ENCODE measurements at places on chromosomes 4 and X. TPM values are rescaled to one million over a fixed set of nuclear protein-coding genes. Genes with fewer than 3 reads are reported as not detected.

The GPR173 gene
- 26.3 TPM for polyA plus RNA-seq

The APOOL gene
- polyA plus RNA-seq: 5.4 TPM

The G3BP2 gene
- 54.2 TPM for polyA plus RNA-seq

The AFF2 gene
- 0.42 TPM for polyA plus RNA-seq

The TMPRSS11F gene
- not detected for polyA plus RNA-seq

The ARHGAP36 gene
- 0.46 TPM for polyA plus RNA-seq

The TMPRSS11A gene
- not detected for polyA plus RNA-seq

The UCHL1 gene
- polyA plus RNA-seq: 2,034 TPM
